ENCODE measurements at places on chromosomes 2 and 18. TPM values are rescaled to one million over a fixed set of nuclear protein-coding genes. Genes with fewer than 3 reads are reported as not detected.

- ATAC-seq: no peak
Observed at GRCh38 chr18:25494888-25495287, 142.9 kb upstream of the ZNF521 start.

DNA sequence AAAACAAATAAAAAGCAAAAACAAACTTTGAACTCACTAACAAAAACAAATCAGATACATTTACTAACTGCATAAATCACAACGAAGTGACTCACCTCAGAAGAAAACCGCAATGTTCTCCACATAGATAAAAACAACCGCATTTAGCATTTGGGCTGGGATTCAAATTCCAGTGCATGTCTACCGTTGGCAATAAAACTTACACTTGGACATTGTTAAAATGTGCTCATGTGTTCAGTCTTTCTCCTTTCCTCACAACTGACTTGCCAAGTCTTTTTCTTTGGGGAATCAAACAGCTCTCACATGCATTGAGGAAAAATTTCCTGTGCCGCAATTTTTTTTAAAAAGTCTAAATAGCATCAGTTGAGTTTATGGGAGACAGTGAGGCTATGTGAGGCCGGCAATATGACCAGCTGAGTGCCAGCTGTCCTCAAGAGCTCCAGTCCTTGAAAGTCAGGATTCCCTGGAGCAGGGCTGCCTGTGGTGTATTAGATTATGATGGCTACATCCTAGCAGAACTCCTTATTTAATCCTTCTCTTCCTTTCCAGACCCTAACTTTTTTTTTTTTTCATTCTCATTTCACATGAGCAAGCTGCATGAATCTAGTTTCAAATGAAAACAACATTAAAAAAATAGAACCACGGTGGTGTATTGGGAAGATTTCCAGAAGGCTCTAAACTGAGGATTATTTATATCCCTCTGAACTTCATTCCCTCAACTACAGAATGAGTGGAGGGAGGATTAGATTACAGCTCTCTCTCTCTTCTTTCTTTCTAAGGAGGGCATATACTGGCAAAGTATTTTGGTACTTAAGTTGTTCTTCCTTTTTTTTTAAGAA is 70.2 kb upstream of the MEIS1 start:
- no peak for ATAC-seq

Gene SRD5A2
- total RNA-seq: 0.19 TPM

- no peak for ATAC-seq
Observed at GRCh38 chr2:27485496-27485895, 4.0 kb downstream of the IFT172 start.

DNA sequence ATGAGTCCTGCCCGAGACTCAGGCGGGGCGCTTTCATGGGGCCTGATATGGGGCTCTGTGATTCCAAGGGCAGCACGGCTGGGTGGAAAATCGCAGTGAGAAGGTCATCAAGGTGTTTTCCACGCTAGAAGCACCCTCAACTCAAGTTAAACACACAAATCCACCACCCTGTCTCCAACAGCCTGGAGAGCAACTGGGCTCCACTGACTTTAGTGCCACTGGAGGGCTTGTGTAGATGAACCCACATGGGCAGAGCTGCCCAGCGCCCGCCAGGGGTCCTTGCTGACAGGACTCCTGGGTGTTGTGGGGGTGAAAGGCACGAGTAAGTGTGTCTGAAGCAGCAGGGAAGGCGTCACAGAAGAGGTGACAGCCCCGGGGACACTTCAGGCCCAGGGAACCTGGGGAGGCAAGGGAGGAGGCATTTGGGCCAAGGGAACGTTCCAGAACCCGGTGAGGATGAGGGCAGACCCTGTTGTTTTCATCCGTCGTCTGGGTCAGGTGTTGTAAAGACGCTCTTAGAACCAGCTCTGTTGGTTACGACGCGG is 51.8 kb upstream of the CTDP1 start:
- ATAC-seq: no peak

GRCh38 chr2:24508878-24509277 is 17.8 kb downstream of the NCOA1 start:
- ATAC-seq: no peak

GRCh38 chr2:100992262-100992661 is 9.8 kb upstream of the RPL31 start:
- ATAC-seq: no peak

DNA sequence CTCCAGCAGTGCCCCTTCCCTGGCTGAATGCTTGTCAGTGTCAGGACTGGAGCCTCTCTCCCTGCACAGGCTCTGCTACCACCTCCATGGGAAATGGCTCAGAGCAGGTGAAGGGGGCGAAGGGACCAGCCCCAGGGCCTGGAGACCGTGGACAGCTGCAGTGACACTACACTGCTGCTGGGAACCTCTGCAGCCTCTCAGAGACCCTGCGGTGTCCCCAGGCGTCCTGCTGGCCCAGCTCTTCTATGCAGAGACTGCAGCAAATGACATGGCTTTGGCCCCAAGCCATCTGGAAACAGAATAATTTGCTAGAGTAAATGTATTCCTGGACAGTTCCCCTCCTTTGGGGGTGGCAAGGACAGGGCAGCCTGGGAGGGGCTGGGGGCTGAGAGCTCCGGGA is 53.2 kb downstream of the CIB4 start:
- ATAC-seq: no peak

Gene LRRC30
- total RNA-seq: not detected

Measured in motor neuron (in vitro differentiated cells).